ENCODE measurements at places on chromosomes 7 and 10.

DNA sequence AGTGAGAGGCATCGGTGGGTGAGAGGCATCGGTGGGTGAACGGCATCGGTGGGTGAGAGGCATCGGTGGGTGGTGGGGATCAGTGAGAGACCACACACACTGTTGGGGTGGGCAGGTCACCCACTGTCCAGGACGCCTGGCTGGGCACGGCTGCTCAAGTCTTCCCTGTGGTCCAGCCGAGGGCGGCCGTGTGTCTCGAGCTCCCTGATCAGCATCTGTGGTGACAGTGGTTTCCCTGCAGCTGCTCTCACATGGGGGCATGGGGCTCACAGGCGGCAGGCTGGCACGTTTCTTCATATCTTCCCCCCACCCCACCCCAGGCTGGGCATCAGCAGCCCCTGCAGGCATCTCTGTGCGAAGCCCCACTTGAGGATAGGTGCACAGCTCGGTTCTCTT is 78.2 kb downstream of the NKX6-2 start:
- DNase-seq, result no peak

DNA sequence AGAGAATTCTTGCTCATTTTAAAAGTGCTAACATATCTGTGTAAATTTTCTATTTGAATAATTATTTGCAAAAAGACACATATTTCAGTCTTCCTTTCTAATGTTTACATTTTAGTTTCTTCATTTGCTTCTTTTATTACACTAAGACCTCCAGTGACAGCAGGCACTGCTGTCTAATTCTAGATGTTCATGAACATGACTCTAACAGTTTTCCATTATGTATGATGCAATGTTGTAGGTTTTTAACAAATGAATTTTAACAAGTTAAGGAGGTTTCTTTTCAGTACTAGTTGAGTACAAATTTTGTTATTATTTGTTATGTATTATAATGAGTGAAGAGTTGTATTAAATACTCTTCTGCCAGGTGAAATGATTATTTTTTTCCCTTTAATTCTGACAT is 83.6 kb downstream of the GRB10 start:
- no peak for DNase-seq

- DNase-seq, result no peak
These were observed 17.0 kb upstream of the SH3PXD2A start for GRCh38 chr10:103872137-103872931.

DNA sequence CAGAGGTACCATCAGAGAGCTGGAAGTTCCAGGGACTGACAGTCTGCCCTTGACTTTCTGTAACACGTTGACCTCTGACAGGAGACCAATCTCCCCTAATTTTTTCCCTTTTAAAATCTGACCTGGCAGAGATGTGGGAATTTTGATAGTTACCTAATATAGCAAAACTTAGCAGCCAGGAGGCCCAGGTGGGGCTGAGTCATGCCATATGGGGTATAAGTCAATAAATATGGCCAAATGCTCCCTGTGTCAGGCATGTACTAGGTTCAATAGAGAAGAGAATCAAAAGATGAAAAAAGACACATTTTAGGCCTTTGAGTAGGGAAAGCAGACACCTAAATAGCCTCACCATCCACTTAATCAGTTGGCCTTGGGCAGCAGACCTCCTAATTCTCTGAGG is 6.1 kb upstream of the GRK5 start:
- DNase-seq, result no peak

DNA sequence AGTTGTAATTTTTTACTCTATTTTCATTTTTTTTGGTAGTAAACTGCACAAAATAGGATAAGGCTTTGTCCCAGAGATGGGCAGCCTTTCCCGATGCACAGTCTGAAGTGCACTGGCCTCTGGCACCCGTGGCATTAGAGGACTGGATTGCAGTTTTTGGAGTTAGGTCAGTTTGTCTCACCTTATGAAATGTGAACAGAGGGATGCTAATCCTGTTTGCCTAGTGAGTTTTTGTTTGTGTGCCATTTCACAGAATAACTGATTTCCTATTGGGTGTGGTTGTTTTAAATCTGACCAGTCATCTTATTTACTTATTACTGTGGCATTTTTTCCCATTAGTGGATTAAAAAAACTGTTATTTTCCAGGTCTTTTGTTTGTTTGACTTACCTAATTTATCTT is 109.5 kb upstream of the GATA3 start:
- DNase-seq, result no peak

Measured in activated naive CD8-positive, alpha-beta T cell treated with anti-CD3 and anti-CD28 coated beads for 36 hours (primary cell).